ENCODE measurements at places on chromosomes 4 and X. TPM values are rescaled to one million over a fixed set of nuclear protein-coding genes. Genes with fewer than 3 reads are reported as not detected.

KLKB1 gene
- 1.3 TPM for polyA plus RNA-seq

GAGE12H gene
- polyA plus RNA-seq = not detected

ATP2B3 gene
- 0.17 TPM for polyA plus RNA-seq

CHST7 gene
- polyA plus RNA-seq = 1.9 TPM

GPRASP2 gene
- 38.7 TPM for polyA plus RNA-seq

DNA sequence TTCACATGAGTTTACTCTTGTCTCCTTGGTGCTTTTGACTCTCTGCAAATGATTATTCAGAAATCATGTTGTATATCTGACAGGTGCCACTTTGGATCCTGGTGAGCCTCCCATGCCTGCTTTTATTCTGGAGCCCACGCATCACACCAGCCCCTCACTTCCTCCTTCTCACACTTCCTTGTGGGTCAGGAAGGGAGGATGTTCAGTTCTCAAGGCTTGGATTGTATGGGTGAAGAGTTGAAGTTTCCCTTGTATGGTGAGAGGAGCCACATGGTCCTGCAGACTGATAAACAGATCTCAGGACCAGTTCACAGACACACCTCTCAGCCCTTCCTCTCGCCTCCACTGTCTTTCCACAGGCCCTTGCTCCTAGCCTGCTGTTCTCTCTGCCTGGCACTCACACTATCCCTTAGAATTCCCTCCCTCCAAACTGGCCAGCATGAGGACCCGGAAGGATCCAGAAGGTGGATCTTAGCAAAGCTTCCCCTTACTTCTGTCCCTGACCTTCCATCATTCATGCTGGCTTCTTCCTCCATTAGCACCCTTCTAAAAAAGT lies 92.1 kb downstream of the STK32B start:
- no peak for DNase-seq

DNA sequence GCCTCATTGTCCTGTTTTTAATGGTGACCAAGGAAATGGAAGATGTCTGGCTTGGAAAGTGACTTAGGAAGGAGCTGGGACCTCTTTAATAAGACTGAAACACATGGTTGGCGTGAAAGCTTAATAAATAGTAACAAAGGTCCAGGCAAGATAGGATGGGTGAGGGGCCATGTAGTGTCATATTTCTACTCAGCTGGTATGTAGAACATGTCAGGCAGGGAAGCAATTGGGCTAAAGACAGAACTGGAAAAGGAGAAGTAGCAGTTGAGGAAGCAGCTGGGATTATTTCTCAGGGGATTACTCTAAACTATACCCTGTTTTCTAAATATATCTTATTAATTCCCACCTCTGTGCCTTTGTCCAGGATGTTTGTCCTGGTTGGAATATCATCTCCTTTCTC lies 18.6 kb downstream of the ITGB1BP2 start:
- no peak for DNase-seq

- no peak for DNase-seq
These were observed 25.7 kb downstream of the CCKAR start for GRCh38 chr4:26464420-26465095.

DNA sequence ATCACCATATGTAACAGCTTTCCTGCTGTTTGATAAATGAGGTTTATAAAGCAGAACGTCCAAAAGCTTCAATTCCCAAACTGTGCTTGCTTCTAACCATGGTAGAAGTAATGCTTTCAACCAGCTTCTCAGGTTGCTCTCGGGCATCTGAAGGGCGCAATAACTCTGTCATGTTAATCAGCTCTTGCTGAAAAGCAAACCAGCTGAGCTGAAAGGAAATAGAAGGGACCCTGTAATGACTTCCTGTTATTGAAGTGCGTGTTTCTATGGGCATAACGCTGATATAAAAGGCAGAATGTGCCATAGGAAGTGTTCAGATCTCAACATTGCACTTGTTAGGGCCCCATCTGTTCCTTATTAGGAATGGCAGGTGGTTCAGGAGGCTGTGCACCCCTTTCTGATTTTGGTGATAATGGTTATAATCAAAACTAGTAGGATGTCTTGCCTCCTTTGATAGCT lies 21.2 kb downstream of the HERC3 start:
- DNase-seq = peak; percentile 50

DNA sequence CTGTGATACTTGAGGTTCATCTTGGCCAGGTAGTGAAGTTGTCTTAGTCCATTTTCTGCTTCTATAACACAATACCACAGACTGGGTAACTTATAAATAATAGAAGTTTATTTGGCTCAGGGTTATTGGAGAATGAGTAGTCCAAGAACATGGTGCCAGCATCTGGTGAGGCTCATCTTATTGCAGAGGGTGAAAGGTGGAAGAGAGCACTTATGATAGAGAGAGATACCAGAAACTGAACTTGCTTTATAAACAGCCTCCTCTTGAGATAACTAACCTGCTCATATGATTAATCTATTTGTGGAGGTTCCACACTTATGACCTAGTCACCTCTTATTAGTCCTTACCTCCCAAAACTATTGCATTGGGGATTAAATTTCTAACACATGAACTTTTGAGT lies 1.6 kb downstream of the C4orf51 start:
- DNase-seq = no peak

Data from renal cortex interstitium (tissue), 15 donors.